ENCODE measurements at places on chromosomes 7 and 10.

- DNase-seq: no peak
These were observed 130.4 kb upstream of the STEAP4 start for GRCh38 chr7:88437132-88437531.

GRCh38 chr10:98170249-98171117 is 36.0 kb downstream of the R3HCC1L start:
- peak; percentile 27 for DNase-seq

GRCh38 chr7:45036796-45037195 is 36.8 kb downstream of the CCM2 start:
- no peak for DNase-seq

DNA sequence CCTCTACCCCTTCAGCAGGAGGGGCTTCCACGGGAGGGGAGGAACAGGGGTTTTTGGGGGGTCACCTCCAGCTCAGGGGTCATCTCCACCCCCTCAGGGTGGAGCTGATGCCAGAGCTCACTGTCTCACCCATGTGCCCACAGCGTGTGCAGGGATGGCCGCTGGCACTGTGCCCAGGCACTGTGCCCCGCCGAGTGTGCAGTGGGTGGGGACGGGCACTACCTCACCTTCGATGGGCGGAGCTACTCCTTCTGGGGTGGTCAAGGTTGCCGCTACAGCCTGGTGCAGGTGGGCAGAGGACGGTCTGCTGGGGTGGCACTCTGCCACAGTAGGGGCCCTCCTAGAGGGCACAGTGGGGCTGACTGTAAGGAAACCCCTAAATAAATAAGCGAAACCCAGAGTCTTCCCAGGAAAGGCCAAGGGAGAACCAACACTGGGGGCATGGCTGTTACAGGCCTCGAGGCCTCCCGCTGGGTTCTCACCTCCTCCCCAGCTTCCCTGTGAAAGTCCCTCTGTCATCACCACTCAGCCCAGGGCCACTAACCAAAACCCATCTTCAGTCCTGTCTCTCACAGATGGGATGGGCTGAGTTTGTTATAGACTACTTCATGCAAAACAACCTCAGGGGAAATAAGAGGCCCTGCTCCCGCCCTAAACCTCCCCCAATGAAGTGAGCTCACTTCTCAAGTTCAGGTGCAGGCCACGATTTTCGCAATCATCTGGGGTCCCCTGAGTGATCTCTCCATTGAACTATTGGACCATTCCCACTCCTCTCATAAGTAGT is 7.4 kb upstream of the ZNF467 start:
- no peak for DNase-seq

DNA sequence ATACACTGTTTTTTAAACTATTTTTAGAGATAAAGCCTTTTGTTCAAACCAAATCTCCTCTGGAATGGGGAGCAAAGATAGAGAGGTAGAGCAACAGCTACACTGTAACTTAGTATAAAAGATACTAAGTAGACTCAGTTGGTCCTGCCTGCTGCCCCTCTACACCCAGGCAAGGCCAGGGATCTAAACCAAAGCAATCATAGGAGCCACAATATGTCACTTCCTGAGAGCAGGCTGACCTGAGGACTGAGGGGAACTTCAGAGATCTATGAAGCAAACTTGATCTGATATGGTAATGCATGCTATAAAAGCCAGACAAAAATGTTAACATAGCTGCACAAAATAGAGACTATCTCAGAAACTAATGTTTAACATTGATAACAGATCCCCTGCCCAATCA is 7.0 kb upstream of the TRDMT1 start:
- DNase-seq: no peak

DNA sequence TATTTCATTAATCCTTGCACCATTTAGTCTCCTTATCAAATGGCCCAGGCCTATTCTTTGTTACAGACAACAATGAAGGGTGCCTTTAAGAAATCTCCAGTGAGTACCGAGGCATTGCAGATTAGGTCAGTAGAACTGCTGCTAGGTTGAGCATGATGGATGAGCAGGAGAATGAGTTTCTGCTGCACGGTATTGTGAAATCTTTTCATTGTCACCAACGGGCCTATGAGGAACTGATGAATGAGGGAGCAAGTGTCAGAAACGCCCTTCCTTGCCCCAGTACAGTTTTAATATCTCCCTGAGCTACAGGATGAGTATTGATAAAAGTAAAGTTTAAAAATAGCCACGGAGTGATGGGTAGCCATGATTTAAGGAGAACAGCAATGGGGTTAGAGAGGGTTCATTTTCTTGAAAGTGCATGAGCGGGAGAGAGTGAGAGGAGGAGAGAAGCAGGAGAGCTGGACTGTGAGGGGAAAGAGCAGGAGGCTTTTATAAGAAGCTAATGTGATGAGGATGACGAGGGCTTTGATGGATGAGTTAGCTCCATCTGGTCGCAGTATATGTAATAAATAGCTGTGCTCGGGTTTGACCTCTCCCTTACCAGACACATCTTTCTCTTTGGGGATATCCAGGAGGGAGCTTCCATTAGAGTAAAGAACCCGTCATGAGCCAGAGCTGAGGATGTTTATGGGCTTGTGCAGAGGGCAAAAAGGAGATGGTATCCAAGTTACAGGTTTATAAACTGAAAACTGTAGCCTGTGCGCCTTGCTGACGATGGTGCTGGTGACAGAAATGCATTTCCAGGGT is 526.1 kb downstream of the LRMDA start:
- DNase-seq: no peak

DNA sequence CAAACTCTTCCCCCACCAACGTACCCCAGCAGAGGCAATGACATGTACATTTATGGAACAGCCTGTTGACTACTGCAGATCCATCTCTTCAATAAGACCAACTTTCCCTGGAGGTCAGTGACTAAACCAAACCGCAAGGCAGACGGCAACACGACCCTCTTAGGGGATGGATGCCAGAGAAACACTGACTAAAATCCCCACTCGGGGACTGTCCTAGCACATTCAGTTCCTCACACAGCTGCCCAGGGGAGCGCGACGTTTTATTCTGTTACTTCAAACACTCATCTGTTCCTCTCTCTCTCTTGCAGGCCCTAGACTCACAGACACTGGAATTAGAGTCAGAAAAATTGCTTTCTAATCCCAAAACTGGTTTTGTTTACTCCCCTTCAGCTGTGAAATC is 146.5 kb upstream of the PRSS1 start:
- no peak for DNase-seq

DNA sequence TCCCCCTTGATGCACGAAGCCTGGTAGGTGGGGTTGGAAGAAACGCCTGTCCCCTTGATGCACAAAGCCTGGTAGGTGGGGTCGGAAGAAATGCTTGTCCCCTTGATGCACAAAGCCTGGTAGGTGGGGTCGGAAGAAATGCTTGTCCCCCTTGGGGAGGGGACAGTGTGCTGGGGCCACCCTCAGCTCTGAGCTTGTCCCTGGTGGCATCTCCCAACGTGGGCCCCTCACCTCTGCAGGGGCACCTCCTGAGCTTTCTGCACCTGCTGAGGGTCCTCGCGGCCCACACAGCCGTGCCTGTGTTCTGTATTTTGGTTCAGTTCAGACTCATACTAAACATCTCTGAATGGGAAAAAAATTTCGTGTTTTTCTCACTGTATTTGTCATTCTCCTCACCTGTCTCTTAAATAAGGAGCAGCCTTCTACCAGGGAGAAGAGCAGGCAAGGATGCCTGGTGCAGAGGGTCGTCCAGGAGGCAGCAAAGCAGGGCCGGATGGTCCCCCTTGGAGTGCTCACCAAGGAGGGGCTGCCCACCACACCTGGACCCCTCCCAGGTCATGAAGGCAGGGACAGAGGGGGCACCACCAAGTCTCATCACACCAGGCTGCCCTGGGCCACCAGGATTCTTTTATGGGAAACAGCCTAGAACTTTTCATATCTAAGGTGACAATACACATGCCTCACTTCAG is 24.7 kb downstream of the VIPR2 start:
- no peak for DNase-seq

- peak; percentile 11 for DNase-seq
These were observed 100.9 kb downstream of the FOXL3 start for GRCh38 chr7:390761-391410.

DNA sequence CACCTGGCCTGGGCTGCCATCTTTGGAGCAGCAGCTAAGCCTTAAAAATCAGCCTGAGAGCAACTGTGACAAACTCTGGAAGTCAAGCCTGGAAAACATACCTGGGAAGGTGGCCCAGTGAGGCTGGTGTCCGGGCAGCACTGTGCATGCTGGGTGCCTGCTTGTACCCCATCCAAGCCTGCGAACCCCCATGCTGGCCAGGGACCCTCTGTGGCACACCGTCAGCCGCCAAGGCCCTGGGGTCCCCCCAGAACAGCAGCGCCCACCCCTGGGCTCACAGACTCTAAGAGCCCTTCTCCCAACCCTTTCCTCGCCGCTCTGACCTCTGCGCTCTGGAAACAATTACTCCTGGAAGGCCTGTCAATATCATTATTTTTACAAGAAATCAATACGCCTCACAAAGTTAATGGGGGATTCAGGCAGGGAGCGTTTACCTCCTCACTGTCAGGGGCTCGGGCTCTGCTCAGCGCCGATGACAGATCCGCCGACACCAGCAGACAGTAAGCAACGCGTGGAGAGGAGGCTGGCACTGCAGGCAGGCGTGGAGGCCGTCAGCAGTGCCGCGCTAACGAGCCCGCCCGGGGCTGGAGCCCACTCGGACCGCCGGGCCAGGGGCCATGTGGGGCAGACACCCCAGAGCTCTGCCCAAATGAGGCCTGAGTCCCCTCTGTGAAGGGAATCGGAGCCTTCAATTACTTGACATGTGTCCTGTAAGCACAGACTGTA is 54.4 kb downstream of the EBF3 start:
- DNase-seq: no peak

DNA sequence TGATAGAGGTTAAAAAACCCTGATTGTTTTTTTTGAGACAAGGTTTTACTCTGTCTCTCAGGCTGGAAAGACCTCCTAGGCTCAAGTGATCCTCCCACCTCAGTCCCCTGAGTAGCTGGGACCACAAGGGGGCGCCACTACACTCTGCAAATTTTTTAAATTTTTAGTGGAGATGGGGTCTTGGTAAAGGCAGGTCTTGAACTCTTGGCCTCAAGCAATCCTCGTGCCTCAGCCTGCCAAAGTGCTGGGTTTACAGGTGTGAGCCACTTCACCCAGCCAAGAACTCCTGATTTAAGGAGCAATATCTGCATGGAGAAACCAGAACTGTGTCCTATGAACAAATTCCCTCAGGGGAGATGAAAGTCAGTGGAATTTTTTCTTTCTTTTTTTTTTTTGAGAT is 7.3 kb upstream of the KLHDC10 start:
- DNase-seq: peak; percentile 73

- DNase-seq: no peak
These were observed 9.4 kb downstream of the KIF20B start for GRCh38 chr10:89710753-89711152.

DNA sequence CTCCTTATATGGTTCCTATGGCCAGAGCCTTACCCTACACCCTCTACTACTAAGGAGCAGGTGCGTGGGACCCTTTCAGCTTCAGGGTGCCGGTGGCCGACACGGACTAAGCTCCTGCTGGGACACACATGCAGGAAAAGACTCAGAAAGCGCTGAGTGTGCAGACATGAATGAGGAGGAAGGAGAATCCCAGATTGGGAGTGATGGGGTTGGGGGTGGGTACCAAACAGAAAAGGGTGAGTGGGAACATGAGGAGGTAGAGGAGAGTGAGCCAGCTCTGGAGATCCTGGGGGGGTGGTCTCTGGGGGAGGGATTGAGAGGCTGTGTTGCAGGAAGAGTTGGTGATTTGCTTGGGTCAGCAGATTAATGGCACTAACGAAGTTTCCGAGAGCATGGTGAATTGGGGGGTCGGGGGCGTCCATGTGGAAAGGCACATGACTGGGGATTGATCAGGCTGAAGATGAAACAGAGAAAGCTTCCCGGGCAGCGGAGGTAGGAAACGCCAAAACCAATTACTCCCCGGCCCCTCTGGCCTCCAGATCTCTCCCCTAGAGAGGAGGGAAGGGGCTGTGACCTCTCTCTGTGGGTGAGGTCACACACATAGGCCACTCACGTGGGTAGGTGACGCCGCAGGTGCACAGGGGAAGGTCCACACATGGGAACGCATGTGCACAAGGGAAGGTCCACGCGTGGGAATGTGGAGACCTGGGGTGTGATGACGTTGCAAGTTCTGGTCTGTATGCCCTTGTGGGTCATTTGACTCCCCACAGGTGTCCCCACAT is 37.9 kb upstream of the SLF2 start:
- DNase-seq: no peak

- DNase-seq: no peak
These were observed 100.9 kb downstream of the EXOC4 start for GRCh38 chr7:133353775-133354174.

DNA sequence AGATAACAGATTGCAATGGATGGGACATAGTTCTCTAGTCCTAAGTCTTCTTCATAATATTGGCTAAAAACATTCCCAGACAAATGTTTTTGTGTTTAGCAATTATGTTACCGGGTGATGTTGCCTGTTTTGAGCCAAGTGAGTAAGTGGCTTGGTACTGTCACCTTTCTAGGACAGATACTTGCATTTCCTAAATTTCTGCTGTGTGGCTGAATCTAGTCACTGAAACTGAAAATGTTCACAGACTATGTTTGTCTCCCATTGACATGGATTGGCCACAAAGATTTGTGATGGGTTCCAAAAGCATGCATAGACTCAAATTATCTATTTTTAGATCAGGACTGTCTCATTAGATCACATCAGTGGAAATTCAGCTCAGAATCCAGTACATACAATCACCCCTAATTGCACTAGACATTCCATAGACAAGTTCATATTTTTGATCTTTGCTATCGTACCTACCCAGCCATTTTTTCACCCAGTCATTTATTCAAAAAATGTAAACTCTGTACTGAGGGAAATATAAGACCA is 1222.1 kb upstream of the AUTS2 start:
- no peak for DNase-seq

GRCh38 chr10:49601857-49602256 is 8.3 kb upstream of the SLC18A3 start:
- DNase-seq: no peak

GRCh38 chr7:99290980-99291607 is 18.5 kb downstream of the MYH16 start:
- DNase-seq: no peak

DNA sequence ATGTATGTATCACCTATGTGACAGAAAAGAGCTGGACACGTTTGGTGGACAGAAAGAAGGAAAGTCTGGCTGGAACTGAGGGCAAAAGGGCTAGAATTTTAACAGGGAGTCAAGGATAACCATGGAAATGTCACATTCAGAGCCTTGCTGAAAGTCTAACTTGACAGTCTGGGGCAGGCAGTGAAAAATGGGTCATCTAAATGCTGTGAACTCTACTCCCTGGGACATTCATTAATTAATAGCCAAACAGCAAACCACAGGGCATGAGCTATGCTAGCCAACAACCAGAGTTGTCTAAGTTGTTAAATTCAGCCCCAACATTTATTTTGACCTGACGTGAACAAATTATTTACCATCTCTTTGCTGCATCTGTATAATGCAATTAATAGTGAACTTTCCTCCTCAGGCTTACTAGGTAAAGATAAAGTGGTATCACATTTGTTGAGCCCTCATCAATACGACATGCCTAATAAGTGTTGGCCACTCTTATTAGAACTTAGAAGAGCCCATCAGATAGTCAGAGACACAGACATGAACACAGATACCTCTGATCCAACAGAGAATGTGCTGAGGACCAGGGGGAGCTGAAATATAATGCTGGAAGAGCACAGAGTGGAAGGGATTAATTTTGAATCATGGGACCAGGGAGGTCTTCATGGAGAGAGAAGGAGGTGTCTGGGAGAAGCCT is 109.9 kb downstream of the SORCS1 start:
- DNase-seq: no peak
